ENCODE measurements at places on chromosomes 12 and 14. TPM values are rescaled to one million over a fixed set of nuclear protein-coding genes. Genes with fewer than 3 reads are reported as not detected.

DNA sequence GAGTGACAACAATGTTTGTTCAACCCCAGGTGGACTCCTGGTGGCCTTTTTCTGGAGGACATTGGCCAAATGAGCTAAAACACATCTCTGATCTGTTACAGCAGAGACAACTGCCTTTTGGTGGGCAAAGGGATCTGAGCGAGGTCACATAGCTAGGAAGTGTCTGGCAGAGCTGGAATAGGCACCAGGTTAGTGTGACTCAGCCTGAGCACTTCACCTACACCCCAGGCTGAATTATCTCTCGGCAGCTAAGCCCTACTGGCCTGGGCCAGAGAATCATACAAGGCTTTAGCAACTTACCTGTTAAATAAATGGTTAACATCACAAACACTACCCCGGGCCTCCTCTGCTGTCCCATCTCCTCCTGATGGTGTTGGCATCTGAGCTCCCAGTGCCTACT is 50.2 kb upstream of the HSPB8 start:
- no peak for DNase-seq

DNA sequence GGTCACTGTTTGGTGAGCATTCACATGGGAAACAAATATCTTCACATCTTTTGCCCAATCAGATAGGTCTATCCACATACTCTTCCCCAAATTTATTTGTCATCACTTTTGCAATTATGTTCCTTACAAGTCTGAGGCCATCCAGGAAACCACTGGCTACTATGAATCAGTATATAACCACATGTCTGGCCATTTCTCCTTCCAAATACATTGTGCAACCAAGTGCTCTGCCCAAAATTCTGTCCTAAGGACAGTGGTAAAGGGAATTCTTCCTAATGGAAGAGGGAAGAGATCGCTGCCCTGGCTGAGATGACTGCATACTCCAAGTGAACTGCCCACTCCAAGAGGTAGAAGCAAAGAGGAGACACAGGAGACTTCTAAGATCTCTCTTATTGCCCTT is 148.9 kb upstream of the MAX start:
- no peak for DNase-seq

- no peak for DNase-seq
Measured at GRCh38 chr14:82366803-82367202, 833.1 kb upstream of the SEL1L start.

DNA sequence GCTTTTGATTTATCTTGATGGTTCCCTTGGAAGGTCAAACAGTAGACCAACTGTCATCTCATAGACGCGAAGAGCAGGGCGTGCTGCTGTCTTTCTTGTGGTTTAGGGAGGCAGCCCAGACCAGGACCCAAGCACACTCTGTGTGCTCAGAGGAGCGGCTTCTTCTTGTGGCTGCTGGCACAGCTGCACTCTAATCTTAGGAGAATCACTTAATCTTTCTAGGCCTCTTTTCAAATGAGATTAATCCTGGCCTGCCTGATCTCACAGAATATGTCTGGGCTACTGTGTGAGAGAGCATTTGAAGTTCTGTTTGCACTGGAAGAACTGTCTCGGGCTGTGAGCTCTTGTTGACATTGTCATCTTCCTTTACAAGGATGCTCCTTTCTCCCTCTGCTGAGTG is 60.0 kb upstream of the TRAF3 start:
- no peak for DNase-seq

The CCDC197 gene
- not detected for total RNA-seq

The PRIMA1 gene
- total RNA-seq = not detected

The LRRC10 gene
- not detected for total RNA-seq

The OVCH1 gene
- total RNA-seq = not detected
